Midbrain (tissue), 1 donor: ENCODE measurements at places on chromosomes 7 and 10.

- peak; percentile 74 for DNase-seq
These were observed 163.7 kb downstream of the SEMA3D start for GRCh38 chr7:85023066-85023712.

DNA sequence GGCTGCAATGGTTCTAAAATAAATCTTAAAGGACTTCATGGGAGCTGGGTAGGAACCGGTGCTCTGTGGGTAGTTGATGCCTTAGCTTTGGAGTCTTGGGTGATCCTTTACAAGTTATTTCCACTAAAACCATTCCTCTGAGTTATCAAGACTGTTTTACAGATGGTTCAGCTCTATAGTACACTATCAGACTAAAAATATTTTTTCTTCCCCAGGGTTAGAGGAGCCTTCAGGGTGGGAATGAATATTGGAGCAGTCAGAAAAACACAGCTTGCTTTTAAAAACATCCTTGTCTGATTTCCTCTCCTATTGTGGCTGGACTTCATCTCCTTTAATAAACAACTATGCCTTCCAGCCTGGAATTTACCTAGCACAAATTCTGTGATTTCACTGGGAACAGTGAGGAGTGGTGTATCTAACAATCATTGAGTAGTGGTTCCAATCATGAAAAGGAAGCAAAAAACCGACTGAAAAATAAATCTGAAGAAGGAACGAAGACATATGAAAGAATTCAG, 102.6 kb upstream of the AFAP1L2 start:
- no peak for DNase-seq

DNA sequence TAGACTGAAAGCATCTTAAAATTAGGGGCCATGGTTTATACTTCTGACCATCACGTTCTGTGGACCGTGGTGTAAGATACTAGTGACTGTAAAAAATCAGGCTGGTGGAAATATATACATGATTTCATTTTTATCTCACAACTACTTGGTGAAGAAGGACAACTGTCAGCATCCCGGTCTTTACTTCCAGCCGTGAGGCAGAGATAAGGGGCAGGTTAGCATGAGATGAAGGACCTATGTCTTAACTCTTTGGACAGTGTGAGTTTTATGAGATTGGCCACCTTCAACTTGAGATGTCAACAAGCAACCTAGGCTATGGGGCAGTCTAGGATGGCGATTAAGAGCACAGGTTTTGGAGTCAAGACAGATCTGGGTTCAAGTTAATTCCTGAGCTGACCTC, 37.5 kb upstream of the FAM171A1 start:
- DNase-seq: no peak

- DNase-seq: peak; percentile 54
These were observed 2.2 kb downstream of the CFAP46 start for GRCh38 chr10:132939957-132940790.

- DNase-seq: no peak
These were observed 3.7 kb downstream of the STX1A start for GRCh38 chr7:73715648-73716317.

GRCh38 chr7:154777023-154777422, 225.9 kb downstream of the PAXIP1 start:
- no peak for DNase-seq

DNA sequence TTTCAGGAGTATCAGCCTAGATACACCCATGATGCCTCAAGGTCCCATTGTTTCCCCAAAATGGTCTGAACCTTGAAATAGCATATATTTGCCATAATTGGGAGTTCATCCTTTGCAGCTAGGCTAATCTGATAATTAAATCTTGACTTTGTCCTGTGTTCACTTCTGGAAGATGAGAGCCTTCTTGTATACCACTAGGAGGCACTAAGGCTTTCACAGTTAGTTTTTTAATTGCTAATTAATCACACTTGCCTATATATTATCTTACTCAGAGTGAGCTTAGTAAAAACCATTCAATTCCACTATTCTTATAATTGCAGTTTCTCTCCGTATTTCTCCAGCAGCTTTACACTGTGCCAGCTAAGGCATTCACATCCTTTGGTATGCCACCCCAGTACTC, 48.7 kb upstream of the MAGI2 start:
- DNase-seq: no peak

GRCh38 chr10:102599565-102600327, 44.5 kb upstream of the TRIM8 start:
- no peak for DNase-seq

DNA sequence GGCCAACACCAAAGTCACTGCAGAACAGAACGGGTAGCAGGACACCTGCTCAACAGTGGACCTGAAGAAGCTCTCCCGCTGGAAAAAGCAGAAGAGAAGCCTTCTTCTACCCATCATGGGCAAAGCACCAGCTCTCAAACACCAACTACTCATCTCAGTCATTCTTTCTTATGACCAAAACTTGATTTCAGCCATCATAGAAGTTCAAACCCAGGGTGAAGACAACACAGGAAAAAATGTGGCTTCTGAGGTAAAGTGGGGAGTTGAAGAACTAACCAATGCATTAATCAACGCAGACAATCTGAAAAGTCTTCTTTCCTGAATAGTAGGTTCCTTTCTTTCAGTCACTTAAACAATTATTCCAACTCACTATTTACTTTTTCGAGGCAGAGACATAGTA, 83.3 kb downstream of the ELMO1 start:
- no peak for DNase-seq

DNA sequence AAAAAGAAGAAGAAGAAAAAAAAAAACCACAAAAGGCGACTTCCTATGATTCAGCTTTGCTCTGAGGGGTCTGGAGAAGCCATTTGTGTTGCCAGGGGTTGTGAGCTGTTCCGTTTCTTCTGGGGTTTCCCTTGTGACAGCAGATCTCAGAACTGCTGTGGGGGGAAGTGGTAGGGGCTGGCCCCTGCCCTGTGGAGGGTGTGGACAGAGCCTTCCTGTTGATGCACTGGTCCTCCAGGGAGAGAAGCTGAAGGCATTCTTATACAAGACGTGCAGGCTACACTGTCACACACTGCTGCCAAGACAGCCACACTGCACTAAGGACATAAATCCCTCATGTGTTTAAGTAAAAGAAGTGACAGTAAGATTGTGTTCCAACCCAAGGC, 17.3 kb upstream of the CSGALNACT2 start:
- DNase-seq: no peak

- DNase-seq: no peak
These were observed 43.1 kb downstream of the AMZ1 start for GRCh38 chr7:2730846-2731770.

DNA sequence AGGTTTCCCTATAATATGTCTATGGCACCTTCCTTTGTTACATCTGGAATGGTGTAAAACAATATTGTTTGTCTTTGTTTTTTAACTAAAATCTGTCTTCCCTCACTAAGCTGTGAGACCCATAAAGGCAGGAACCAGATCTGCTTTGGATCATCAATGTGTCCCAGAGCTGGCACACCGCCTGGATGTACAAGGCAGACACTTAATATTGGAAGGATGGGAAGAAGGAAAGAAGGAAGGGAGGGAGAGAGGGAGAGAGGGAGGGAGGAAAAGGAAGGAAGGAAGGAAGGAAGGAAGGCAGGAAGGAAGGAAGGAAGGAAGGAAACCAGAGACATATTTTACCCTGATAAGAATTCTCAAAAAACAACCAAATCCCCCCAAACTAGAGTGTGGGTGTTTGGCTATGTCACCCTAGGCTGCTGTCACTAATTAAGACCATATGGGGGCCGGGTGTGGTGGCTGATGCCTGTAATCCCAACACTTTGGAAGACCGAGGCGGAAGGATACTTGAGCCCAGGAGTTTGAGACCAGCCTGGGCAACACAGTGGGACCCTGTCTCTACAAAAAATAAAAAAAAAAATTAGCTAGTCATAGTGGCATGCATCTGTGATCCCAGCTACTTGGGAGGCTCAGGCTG, 59.6 kb downstream of the SH3PXD2A start:
- no peak for DNase-seq

DNA sequence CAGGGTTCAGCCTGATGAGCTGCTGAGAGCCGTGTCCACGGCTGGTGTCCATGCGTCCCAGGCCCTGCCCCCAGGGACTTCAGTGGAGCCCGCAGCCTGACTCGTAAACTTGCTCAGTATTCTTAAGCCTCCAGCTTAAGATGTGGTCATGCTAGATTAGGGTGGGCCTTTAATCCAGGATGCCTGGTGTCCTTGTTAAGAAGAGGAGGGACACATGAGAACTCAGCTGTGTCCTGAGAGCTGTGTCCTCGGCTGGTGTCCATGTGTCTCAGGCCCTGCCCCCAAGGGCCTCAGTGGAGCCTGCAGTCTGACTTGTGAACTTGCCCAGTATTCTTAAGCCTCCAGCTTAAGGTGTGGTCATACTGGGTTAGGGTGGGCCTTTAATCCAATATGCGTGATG, 23.0 kb downstream of the DOCK1 start:
- no peak for DNase-seq

DNA sequence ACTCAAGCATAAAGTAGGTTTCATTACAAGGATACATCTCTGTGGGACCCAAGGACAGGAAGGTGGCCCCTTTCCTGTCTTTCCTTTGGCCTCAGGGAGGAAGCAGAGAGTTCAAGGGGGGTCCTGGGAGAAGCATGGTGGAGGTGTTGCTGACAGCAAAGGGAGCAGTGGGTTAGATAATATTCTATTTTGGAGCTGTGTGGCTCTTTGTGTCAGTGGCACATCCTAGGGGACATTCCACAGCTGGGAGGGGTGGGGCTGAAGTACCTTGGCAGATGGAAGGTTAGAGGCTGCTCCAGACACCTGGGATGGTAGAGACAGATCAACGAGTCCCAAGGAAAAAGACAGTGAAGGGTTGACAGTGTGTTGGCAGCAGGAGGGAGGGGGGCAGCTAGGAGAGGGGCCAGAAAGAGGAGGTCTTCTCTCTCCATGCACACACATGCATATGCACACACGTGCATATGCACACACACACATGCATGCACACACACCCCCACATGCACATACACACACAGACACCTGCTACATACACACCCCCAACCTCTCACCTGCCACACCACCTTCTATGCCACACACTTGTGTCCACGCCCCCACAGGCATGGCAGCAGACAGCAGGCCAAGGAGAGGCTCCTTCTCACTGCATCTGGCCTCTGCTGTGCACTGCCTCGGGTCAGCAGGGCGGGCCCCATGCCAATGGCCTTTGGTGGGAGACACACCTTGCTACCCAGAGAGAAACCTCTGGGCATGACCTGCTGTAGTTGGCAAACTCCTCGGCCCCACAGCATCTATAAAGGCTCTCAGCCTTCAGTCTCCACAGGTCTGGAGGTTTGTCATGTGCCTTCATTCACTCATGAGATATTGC, 5.6 kb upstream of the POLD2 start:
- no peak for DNase-seq

DNA sequence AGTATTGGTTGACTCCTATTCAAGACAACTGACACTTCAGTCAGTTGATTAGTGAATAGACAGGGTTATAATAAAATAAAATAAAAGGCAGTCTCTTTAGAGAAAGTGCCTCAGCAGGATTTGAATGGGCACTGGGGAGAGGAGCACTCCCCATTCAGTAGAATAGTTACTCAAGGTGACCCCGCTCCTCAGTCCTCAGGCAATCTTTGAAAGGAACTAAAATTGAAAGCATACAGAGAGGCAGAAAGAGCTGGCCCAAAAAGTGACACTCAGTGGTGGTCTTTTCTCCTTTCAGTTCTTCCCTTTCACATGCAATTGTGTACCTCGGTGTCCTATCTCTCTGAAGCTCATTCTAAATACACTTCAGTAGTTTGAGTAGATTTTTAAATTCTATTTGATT, 47.4 kb upstream of the MACC1 start:
- DNase-seq: no peak

DNA sequence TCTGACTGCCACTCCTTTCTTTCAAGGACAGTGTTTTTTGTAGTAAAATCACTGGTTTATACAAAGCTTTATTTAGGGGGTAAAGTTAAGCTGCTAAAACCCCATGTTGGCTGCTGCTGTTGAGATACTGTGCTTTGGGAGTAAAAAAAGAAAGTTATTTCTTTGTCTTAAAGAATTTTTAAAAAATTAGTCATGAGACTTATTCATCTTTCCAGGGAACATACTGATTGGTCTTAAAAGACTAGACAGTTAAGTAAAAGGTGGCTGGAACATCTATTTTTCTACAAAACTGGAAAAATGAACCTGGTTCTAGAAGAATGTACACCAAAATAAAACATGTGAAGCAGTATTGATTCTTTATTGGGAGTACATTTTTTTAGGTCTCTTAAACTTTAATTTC, 20.6 kb downstream of the BBIP1 start:
- no peak for DNase-seq

DNA sequence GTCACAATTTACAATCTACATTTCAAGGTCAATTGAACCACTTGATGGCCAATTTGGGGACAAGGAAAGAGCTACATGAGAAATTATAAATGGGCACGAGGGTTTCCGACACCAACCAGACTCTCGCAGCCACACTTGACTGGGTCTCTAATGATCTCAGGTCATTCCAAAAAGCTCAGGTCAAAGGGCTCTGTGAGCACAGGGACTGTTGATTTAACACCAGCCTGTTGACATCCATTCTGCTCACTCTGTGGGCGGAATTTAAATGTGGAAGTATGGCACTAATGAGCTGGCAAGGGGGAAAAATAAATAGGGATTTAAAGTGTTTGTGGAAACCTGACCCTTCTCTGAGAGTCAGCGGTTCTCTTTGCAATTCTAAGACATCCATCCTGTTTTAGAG, 810.7 kb upstream of the AUTS2 start:
- no peak for DNase-seq

GRCh38 chr7:112056409-112056808, 149.8 kb downstream of the DOCK4 start:
- DNase-seq: no peak

GRCh38 chr7:130273933-130274255, 7.2 kb downstream of the CPA2 start:
- DNase-seq: no peak

DNA sequence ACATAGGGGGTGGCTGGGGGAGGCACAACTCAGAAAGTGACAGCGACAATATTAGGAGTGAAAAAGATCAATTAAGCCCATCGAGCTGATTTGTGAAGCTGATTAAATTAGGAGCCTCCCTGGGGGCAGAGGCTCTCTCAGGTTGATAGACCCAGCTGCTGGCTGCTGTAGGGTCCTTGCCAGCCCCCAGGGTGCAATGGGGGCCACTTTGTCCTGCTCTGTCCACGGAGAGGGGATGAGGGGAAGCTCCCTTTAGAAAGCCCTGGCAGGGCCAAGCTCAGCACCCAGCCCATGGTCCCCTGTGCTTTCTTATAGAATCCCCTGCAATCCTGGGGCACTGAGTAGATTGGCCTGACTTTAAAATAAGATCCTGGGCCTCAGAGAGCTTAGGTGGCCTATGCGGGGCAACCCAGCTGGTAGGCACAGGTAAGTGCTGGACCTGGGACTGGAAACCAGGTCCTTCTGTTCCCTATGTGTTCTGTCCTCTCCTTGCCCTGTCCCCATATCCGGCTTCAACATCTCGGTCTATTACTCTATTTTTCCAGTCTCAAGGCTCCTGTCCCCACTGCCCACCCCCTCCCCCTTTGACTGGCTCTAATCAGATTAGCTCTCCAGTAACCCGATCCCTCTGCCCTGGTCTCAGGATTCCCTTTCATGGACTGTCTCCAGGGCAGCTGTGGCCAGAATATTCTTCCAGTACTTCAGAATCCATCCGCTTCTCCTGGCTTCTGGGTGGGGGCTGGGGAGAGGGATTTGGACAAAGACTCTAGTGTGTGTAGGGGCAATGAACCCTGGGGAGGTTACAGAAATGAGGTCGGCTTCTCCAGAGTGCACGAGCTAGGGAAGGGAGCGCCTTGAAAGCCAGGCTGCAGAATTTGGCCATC, 259.6 kb downstream of the RPS24 start:
- DNase-seq: no peak
